ENCODE measurements at places on chromosomes 4 and X. TPM values are rescaled to one million over a fixed set of nuclear protein-coding genes. Genes with fewer than 3 reads are reported as not detected.

The SHROOM3 gene
- 41.7 TPM for total RNA-seq

DNA sequence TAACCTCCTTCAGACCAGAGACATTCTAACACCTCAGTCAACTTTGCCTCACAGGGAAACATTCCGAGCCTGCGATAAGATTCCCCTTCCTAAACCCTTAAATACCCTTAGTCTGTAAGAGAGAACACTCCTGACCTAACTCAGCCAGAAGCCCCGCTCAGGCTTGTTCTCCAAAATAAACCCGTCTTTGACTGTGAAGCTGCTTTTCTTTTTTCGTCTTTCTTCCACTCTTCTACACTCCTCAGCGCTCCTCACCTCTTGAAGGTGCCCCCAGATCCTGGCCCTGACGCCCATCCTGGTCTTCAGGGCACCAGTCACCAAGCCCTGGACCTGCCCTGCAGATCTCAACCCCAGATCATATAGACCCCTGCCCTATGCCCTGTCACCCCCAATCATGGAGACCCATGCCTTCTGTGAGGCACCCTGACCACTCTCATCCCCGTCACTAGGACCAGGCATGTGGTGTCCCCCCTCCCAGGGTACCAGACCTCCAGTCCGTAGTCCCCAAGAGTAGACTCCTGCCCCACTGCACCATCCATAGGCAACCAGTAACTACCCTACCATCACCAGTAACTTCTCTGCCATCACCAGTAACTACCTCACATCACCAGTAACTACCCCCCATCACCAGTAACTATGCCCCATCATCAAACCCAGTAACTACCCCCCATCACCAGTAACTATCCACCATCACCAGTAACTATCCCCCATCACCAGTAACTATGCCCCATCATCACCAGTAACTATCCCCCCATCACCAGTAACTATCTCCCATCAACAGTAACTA lies 3.5 kb downstream of the ASMTL start:
- H3K4me3 ChIP-seq: no peak overlapping the region
- no peak for DNase-seq
- no peaks in the 10 kb centered on the region for H3K36me3 ChIP-seq
- no peak overlapping the region for H3K27ac ChIP-seq
- peaks cover 11% of the 10 kb centered on the region for H3K4me1 ChIP-seq

- peak; percentile 78 for DNase-seq
- no peaks in the 10 kb centered on the region for H3K27me3 ChIP-seq
- no peak overlapping the region for H3K4me3 ChIP-seq
These were observed 85.9 kb downstream of the GATB start for GRCh38 chr4:151674804-151675391.

DNA sequence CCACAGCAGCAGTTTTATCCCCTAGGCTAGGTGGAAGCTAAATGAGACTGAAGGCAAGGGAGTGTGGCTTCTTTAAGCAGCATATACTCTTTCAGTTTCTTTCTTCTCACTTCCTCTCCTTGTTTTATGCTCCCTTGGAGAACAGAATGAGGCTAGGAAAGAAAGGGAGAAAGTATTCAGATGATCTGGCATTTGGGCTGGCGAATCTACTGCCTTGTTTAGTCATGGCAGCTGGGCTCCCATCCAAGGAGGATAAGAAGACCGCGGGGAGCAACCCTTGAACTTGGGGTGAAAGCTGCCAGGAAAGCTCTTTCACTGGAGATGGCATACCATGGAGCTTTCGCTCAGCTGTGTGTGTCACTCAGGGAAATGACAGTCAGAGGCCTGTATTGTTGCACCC lies 72.1 kb downstream of the ARHGEF38 start:
- H3K4me1 ChIP-seq: peaks cover 31% of the 10 kb centered on the region
- H3K27ac ChIP-seq: no peak overlapping the region
- no peaks in the 10 kb centered on the region for H3K36me3 ChIP-seq
- DNase-seq: peak; percentile 40

DNA sequence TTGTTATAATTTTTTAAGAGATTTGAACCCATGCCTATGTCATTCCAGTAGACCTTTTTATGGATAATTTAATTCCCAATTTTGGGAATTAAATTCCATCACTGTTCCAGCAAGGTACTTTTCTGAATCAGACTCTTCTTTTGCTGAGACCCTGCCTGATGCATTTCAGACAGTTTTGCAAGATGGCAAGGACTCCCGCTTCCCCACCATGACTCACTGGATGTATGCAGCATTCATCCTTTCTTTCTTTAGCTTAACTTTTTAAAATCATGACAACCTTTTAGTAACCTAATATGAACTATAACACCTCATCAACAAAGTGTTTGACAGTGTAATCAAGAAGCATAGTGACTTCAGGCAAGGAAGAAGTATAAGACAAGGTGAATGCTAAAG lies 178.1 kb upstream of the LEF1 start:
- no peak for DNase-seq
- no peaks in the 10 kb centered on the region for H3K27me3 ChIP-seq
- peaks cover 6% of the 10 kb centered on the region for H3K4me1 ChIP-seq

DNA sequence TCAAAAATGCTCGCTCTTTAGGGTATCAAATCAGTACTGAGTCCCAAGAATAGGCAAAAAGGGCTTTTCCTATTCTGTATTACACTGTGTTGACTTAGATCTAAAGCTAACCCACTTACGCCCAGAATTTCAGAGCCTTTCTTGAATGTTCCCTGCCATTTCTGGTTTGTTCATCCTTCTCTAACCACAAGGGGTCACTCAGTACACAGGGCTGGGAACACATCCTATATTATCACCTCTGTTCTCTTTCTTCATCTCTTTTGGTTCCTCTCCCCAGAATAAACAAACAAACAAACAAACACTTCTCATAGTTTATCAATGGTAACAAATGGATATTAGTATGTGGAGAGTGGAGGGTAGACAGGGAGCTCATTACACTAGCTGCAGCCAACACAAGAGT lies 25.5 kb upstream of the MORC4 start:
- no peaks in the 10 kb centered on the region for H3K27me3 ChIP-seq
- no peaks in the 10 kb centered on the region for H3K36me3 ChIP-seq
- DNase-seq: no peak
- H3K4me3 ChIP-seq: no peak overlapping the region

GRCh38 chrX:87517571-87518141 lies at the start of gene KLHL4:
Gene KLHL4 (plus strand): TSS chrX:87517802. CDS start chrX:87517894, 92 bp downstream.
- no peaks in the 10 kb centered on the region for H3K36me3 ChIP-seq
- peak; percentile 3 for DNase-seq
- H3K4me3 ChIP-seq: no peak within 1 kb of the TSS
- no peaks in the 10 kb centered on the region for H3K4me1 ChIP-seq

GRCh38 chrX:73877687-73878086 lies 314.7 kb downstream of the CHIC1 start:
- no peaks in the 10 kb centered on the region for H3K27me3 ChIP-seq
- no peaks in the 10 kb centered on the region for H3K36me3 ChIP-seq
- no peak overlapping the region for H3K27ac ChIP-seq
- no peaks in the 10 kb centered on the region for H3K4me1 ChIP-seq
- no peak for DNase-seq
- no peak overlapping the region for H3K4me3 ChIP-seq

- H3K4me1 ChIP-seq: no peaks in the 10 kb centered on the region
- no peak for DNase-seq
- no peaks in the 10 kb centered on the region for H3K27me3 ChIP-seq
- H3K27ac ChIP-seq: no peak overlapping the region
- no peaks in the 10 kb centered on the region for H3K36me3 ChIP-seq
These were observed 114.6 kb downstream of the DDIT4L start for GRCh38 chr4:100075486-100076270.

GRCh38 chr4:3868211-3869173 lies 102.3 kb downstream of the ADRA2C start:
- H3K4me1 ChIP-seq: peaks cover 3% of the 10 kb centered on the region
- H3K27ac ChIP-seq: no peak overlapping the region
- no peaks in the 10 kb centered on the region for H3K27me3 ChIP-seq
- H3K4me3 ChIP-seq: no peak overlapping the region
- no peaks in the 10 kb centered on the region for H3K36me3 ChIP-seq
- DNase-seq: no peak
